ENCODE measurements at places on chromosomes 4 and X.

- no peak for DNase-seq
Measured at GRCh38 chr4:76989391-76990061, 40.0 kb downstream of the SEPTIN11 start.

- DNase-seq, result no peak
Measured at GRCh38 chr4:97349468-97350186, 793.6 kb downstream of the STPG2 start.

GRCh38 chrX:1029494-1029893 is 183.0 kb downstream of the CRLF2 start:
- DNase-seq, result no peak

- peak; percentile 6 for DNase-seq
Measured at GRCh38 chrX:74251006-74251930, 52.7 kb upstream of the ZCCHC13 start.

DNA sequence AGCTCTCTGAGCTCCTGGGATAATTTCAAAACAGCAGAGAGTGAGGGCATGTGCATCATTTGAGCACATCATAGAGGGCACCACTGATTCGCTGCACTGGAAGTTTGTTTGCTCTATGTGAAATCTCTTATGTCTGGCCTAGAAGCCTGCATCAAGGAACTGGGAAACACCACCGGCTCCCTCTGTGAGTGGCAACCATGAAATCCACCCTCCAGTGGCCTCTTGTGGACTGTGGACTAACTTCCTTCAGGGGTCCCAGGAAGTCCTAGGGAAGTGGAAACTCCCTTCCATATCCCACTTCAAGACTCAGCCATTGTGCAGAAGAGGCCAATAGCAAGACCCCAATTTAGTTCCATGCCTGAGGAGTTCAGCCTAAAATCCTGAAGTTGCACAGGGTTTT is 48.0 kb upstream of the IGFBP7 start:
- DNase-seq, result peak; percentile 28

- DNase-seq, result no peak
Measured at GRCh38 chrX:85993539-85994197, 53.7 kb downstream of the CHM start.

DNA sequence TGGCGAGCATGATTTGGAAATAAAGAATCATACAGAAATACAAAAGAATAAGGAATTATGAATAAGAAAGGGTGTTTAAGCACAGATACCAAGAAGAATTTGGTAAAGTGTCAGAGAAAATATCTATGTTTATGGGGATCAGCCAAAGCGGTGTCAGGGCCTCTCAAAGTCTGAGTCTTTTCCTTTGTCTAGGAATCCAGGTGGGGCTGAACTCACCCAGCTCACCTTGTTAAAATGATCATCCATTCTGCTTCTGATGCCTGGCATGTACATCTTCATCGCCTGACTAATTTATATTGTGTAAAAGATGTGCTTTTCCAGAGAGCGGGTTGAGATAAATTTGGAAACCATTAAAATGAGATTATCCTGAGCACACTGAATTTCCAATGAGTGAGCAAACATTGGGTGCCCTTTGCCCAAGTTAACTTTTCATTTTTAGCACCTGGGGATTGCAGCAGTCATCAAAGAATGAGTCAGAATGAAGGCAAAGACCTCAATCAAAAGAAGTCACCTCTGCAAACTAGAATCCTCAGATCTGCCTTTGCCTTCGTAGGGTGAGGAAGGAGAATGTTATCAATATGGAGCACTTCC is 141.9 kb upstream of the ANXA3 start:
- DNase-seq, result no peak

- no peak for DNase-seq
Measured at GRCh38 chrX:74781507-74782034, 143.7 kb downstream of the NEXMIF start.

- DNase-seq, result no peak
Measured at GRCh38 chrX:31213941-31214340, 142.1 kb upstream of the FTHL17 start.

- no peak for DNase-seq
Measured at GRCh38 chr4:167943872-167944505, 148.3 kb upstream of the ANXA10 start.

GRCh38 chrX:130162094-130162735 is 3.4 kb downstream of the AIFM1 start:
- DNase-seq, result no peak

- DNase-seq, result no peak
Measured at GRCh38 chr4:121256887-121257466, 92.9 kb upstream of the TNIP3 start.

DNA sequence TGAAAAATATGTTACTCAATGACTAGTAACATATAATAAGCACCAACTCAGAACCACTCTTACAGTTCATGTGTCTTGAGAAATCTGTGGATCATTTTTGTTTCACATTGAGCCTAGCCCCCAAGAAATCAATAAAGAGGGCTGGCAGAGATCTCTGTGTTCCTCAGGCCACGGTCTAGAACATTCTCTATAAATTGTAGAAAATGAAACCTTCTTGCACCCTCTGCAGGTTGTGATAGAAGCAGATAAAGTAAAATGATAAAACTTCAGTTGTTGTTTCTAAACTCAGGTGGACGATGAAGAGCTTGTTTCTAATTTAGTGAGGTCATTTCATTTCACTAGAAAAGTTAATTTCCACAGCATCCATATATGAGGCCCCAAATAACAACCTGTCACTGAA is 182.7 kb downstream of the KIT start:
- no peak for DNase-seq

DNA sequence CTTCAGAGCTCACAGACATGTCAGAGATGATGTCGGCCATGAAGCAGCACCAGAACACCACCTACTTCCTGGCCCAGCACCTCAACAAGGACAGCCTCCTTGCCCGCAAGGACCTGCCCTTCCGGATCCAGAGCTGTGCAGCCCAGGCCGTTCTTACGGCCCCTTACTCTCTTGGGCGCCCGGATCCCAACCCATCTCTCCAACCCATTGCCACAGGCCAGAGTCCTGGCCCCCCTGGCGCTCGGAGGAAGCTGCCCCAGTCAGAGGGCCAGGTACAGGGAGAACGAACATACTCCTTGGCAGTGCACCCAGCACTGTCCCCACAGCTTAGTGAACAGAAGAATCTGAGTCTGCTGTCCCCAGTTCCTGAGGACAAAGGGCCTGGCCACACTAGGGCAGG is 27.9 kb upstream of the PRPS1 start:
- DNase-seq, result no peak

DNA sequence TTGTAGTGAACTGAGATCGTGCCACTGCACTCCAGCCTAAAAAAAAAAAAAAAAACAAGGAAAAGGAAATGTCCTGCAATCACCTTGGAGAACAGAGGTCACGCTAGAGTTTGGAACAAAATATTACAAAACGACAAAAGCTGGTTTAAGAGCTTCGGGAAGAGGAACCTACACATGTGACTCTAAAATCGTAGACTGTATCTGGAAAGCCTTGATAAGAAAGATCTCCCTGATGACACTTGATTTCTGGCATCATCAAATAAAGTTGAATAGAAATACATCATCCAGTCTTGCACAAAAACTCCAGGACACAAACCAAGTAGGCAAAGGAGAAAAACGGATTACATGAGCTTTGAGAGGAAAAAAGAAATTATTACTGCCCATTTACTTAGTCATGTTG is 31.1 kb upstream of the DOCK11 start:
- no peak for DNase-seq

GRCh38 chrX:70183091-70183490 is 5.8 kb downstream of the DGAT2L6 start:
- DNase-seq, result no peak

DNA sequence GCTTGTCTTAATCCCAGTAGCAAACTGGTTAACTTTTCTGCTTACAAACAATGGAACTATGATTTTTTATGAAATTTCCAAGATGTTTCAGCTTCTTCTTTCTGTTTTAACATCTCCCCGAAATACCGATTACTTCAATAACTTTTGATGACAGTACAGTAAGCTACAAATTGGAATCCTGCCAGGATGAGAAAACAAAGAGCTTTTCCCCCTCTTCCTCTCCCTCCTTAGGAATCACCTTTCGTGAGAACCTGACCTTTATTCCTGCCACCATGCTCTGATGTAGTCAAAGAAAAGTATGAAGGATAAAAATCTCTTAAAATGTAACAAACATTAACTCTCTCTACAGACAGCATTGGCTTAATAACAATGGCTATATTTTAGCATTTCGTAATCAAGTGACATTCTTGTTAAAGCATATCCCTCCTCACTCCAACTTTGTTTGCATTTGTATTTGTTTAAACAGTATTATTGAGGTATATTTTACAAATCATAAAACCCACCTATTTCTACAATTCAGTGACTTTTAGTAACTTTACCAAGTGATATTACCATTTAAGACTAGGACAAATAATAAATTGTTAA is 148.7 kb upstream of the NAP1L5 start:
- no peak for DNase-seq

GRCh38 chr4:30950737-30951136 is 230.6 kb downstream of the PCDH7 start:
- DNase-seq, result no peak

- peak; percentile 17 for DNase-seq
Measured at GRCh38 chrX:107978707-107979307, 3.4 kb downstream of the TEX13B start.

- no peak for DNase-seq
Measured at GRCh38 chr4:43103048-43103447, 210.5 kb downstream of the GRXCR1 start.

- no peak for DNase-seq
Measured at GRCh38 chrX:8204169-8204935, 33.3 kb upstream of the VCX2 start.

DNA sequence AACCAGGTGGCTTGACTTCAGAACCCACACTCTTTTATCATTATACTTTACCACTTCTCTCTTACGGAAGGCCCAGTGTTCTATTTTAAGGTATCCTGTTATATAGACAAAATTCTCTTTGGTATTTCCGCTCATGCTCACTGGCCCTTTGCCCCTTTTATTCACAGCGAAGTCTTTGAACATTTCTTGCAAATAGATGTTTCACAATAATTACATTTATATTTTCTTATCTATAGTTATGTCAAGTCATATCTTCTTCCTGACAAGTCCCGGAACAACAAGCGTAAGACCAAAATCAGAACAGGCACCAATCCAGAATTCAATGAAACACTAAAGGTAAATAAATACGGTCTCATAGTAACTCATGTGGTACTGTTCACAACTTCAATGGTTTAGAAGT is 102.0 kb downstream of the SYTL5 start:
- DNase-seq, result no peak

GRCh38 chrX:109350551-109350950 is 131.3 kb downstream of the GUCY2F start:
- no peak for DNase-seq

GRCh38 chr4:13522282-13523104 is 21.8 kb downstream of the NKX3-2 start:
- DNase-seq, result no peak

DNA sequence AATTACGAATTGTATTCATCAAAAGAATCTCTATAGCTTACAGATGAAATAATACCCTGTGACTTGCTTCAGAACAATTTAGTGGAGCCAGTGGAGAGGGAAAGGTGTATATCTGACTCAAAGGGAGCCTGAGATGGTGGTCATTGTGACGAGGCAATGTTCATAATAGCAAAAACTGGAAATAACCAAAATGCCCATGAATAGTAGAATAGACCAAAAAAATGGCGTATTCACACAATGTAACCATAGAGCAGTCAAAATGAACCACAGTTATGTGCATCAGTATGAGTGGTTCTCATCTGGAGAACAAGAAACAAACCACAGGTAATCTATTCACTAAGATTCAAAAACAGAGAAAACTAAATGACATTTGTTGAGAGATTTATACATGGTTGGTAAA is 125.3 kb upstream of the CLNK start:
- DNase-seq, result no peak

GRCh38 chr4:170589597-170590191 is 499.9 kb upstream of the AADAT start:
- DNase-seq, result peak; percentile 7

- DNase-seq, result no peak
Measured at GRCh38 chr4:2258091-2259035, 3.5 kb downstream of the MXD4 start.

- no peak for DNase-seq
Measured at GRCh38 chrX:27575565-27575964, 14.6 kb upstream of the DCAF8L2 start.

DNA sequence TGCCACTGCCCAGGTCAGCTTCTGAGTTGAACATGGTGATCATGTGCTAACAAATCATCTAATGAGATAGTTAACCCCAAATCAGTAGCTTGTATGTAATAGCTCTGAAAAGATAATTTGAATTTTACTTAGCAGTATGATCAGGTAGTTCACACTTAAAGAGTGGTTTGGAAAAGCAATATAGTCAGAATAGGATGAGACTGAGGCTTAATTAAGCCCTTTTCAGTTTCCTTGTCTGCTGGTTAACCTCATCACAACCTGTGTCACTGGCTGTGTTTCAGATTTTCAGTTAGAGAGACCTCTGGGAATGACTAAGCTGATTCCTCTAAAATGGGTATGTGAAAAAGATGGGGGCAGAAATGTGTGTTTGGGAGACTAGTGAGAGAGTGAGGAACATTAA is 38.1 kb downstream of the GPR174 start:
- DNase-seq, result no peak

- peak; percentile 34 for DNase-seq
Measured at GRCh38 chrX:47831788-47832187, 4.9 kb upstream of the ZNF81 start.

DNA sequence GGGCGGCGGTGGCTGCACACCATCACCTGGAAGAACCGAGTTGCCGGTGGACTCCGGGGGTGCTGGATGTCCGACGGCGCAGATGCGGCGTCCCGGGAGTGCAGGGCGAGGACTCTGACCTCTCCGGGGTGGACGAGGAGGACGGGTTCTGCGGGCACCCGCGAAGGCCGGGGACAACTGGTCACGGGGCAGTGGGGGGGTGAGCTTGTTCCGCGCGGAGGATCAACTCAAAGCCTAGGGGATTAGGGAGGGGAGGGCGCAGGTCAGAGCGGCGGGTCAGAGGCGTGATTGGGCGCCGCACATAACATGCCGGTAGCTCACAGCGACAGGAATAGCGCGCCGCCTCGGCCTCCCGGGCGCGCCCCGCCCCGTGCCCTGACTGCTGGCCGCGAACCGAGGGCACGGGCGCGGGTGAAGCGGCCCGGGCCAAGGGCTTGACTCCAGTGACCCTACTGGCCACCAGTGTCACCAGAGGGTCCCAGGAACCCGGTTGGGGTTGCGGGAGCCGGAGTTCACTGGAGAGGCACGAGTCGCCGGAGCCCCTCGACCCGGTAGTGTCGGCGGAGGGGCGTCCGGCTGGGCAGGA is at the start of gene KLHL34:
TSS of gene KLHL34 (minus strand) at position 179 of the 586 bp plus-strand sequence. CDS start 542 bp downstream, outside the sequence.
- no peak for DNase-seq

- DNase-seq, result no peak
Measured at GRCh38 chrX:16588266-16588665, 61.7 kb upstream of the S100G start.

DNA sequence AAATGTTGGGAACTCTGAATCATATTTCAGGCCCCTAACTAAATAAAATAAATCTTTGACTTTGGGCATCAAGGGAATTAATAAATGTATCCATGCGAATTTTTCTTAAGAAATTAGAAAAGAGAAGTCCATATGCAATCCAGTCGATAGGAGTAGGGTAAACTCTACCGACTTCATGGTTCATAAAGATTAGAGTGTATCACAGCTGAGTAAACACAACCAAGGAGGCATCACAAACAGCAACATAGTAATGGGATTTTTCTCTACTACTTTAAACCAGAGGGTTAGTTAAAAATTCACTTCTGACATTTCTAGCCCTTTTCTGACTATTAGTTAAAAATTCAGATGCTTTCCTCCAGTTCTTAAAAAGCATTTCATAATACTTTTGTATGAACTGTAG is 19.9 kb downstream of the SEPTIN11 start:
- no peak for DNase-seq
